ENCODE measurements at places on chromosomes 16 and 17.

DNA sequence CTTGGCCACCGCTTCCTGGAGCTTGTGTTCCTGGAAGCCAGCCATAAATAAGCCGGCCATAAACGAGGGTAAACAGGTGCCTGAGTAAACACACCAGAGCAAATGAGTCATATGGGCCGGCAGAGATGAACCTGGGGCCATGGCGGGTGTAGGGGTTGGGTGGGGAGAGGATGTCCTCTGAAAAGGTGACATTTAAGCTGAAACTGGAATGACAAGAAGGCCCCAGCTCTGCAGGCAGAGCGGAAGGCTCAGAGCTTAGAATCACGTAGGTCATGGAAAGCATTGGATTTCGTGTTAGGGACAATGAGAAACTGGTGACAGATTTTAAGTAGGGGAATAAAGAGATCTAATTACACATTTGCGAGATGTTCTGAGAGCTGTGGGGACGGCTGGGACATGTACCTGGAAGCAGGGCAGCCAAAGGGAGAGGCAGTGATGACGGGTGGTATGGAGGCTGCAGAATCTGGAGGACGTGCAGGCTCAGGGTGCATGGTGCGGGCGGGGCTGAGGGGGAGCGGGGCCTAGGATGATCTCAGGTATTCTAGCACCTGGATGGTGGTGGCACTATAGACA is 8.1 kb upstream of the DNASE1 start:
- no peak for DNase-seq

GRCh38 chr16:72473631-72474030 is 301.7 kb upstream of the PMFBP1 start:
- DNase-seq, result no peak

DNA sequence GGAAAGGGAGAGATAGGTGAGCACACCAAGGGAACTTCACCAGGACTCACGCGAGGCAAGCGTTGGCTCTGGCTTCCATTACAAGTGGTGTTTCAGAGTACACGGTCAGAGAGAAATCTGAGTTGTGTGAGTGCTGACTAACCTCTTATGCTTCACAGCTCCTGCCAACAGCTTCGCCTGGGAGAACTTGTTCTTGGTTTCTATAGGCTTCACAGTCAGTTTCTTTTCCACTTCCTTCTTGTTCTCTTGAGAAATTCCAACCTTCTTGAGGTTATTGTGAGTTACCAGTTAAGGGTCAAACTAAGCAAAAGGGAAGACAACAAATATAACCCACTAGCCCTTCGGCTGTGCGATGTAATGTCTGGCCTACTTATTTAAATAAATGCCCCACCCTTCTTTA is 18.9 kb downstream of the PSME3IP1 start:
- no peak for DNase-seq

DNA sequence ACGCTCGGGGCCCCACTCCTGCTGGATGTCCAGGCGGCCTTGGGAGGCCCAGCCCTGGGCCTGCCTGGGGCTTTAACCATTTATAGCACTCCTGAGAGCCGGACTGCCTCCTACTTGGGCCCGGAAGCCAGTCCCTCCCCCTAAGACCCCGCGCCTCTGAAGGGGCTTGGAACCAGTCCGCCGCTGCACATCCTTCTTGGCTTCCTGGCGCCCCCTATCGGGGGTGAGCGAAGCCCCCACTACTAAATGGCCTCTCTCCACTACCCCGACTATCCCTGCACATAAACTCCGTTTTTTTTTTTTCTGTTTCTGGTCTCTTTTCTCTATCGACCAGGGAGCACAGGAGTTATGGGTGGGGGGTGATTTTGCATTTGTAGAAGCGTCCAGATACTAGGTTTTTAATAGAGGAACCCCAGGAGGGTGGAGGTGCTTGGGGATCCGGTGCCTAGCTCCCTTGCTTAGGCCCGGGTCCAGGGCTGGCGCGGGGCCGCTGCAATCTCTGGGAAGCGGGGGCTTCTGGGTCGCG is 633 bp upstream of the NOL3 start:
- DNase-seq, result no peak

GRCh38 chr17:5120036-5120435 is 4.2 kb downstream of the USP6 start:
- no peak for DNase-seq

- DNase-seq, result no peak
These were observed 449.6 kb upstream of the TOM1L1 start for GRCh38 chr17:54451051-54451450.

DNA sequence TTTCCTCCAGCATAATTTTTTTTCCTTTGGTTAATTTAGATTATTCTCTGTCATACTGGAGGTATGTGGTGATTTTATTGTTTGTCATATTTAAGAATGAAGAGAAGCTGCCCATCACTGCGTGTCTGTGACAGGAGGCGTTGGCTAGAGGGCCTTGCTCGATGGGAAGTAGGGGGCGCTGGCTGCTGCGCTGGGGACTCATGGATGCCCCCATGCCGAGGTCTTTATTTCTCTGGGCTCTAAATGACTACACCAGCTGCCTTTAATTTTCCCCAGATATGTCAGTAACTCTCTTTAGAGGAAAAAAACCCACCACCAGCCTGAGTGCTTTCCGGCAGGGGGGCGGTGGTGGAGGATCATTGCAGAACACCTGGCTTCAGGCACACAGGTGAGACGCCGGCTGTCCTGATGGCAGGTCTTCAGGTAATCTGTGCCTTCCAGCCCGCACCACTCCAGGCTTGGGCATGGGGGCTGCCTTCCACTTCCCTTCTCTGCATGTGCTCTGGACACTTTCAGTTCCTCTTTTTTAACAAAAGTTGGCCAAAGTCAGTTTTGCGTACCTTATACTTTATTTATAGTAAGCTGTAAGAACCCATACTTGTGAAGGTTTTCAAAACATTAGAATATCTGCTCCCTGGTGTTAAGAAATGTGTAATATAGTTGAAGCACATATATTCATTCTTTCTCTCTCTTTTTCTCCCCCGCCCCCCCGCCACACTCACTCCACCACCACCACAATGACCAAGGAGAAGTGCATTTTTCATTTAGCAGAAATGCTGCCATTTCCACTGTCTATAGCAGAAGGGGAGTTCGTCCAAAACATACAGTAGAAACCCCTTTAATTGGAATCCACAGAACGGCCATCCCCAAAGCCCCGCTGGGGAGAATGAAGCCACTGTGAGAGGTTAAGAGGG is 192.7 kb downstream of the RPTOR start:
- DNase-seq, result no peak

DNA sequence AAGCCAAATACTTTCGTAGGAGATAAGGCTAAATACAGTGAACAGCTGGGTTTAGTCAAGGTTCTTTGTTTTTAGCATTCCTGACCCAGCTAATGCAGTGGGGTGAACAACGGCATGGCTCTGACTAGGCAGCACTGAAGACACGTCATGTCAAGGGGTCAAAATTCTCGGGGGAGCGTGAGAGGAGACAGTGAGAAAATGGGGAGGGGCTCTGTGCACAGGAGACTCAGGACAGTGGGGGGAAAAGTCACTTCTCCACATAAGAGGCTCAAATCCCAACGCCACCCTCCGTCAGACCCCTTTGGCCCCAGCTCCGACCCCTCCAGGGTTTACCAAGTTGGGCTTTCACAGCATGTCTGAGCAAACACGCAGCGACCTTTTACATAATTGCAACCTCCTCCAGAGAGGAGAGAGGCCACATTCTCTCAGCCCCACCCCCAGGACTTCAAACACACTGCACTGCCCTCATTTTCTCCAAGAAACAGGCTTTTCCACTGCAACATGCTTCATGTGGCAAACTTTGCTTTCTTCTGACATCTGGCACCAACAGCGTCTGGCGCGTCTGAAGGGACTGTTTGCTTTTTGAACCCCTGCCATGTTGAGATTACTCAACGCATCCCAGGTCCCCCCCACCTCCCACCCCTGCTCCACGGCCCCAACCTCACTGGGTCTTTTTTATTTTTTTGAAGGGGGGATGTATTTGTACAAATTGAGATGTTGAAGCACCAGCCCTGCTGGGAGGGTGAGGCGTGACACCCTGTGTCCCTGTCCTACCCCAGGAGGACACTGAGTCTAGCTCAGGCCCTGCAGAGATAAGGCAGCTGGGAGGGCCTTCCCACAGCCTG is 30.0 kb downstream of the AXIN2 start:
- no peak for DNase-seq

GRCh38 chr16:29991571-29991904 is 3.9 kb downstream of the HIRIP3 start:
- DNase-seq, result no peak

DNA sequence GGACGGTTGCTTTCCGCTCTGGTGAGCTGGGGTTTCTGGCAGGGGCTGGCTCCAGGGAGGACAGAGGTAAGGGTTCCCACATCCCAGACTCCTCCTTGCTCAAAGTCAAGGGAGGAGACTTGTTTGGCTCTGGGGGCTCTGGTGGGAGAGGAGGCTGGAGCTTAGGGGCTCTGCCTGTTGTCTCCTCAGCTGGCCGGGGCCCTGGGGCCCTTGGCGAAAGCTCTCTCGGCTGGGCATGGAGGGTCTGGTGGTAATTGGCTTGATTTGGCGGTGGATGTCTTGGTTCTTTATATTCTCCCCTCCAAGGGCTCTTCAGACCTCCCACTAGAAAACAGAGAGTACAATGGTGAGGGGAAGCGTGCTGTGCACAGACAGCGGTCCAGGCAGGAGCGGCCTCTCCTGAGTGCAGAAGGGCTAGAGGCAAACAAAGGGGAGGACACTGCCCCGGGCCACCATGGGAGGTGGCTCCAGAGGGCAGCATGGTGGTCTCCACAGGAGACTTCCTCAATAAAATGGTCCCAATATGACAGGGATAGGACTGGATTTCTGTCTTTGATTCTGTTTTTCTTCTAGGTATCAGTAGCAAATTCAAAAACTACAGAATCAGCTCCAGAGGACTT is 5.7 kb upstream of the SPATA32 start:
- DNase-seq, result no peak

GRCh38 chr17:29005936-29006511 is at the start of gene SEZ6:
Gene SEZ6, minus strand, starts transcription at chr17:29006033. Its CDS starts 164 bp downstream, at chr17:29005869.
- no peak for DNase-seq

DNA sequence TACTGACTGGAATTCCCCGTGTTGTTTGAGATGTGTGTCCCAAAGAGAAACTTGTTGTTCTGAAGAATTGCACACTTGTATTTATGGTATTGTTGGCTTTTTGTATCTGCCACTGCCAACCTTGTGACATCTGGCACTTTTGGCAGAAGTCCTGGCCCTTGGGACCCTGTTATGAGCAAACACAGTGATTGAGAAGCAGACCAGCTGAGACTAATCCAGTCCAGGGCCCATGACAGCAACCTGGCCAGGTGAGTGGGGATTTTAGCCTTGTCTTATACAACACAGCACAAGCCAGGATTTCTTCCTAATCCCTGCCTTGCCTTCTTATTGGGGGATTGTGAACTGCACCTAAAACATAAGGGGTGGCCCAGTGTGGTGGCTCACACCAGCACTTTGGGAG is 80.0 kb downstream of the NTN1 start:
- no peak for DNase-seq

DNA sequence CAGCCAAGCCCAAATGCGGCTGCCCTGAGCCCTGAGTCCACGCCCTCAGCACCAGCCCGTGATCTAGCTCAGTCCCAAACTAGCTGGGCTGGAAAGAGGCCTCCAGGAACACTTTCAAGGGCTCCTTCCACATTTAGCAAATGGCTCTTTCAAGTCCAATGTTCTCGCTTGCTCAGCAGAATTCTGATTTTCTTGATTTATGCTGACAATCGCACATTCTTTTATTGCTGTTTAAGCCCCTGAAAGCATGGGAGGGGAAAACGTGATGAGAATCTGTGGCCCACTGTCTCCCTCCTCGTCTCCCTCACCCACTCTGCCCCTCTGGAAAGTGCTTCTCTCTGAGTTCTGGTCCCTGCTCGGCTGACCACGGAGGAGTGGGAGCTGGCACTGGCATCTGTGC is 293.8 kb downstream of the FOXL1 start:
- DNase-seq, result no peak

DNA sequence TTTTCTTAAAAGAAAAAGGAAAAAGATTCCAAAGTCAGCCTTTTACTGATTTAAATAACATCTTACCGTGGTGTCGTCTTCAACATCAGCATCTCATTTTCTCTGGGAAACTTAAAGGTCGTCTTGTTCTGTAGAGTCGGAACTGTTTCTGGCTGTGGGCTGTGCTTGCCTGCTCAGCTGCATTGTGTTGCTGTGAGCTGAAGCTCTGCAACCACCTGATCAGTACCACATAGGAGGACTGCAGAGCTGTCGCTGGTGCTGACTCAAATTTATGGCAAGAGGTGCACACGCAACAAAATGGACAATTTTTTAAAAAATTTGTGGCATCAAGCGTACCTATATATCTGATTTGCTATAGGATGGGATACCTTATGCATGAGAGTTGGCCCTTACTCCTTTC is at the start of gene OMG:
Gene OMG (minus strand): TSS at position 150 of the 400 bp plus-strand sequence. CDS start 908 bp downstream, outside the sequence.
- DNase-seq, result no peak

GRCh38 chr17:79991924-79992648 is 43.6 kb downstream of the TBC1D16 start:
- DNase-seq, result no peak

DNA sequence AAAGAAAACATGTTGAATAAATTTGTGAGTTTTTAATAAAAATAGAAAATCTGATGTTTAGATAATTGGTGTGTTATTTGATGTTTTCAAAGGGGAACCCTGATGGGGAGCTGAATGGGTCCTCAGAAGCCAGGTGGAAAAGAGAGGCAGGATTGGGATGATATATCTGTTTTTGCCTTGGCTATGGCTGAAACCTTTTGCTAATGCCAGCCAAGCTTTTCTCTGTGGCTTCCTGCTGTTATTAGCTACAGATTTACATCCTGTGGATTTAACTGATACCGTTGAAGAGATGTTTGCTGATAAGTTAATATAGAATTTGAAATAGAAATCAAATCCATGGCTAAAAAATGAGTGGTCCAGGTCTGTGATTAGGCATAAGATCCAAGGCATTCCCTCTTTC is 4.2 kb upstream of the AATF start:
- no peak for DNase-seq

- no peak for DNase-seq
These were observed 482.8 kb downstream of the SOX9 start for GRCh38 chr17:72603420-72604242.

- no peak for DNase-seq
These were observed at the start of gene KCNAB3 for GRCh38 chr17:7929158-7930023. Gene KCNAB3, minus strand, starts transcription at chr17:7929856. Its CDS starts 421 bp downstream, at chr17:7929435.

DNA sequence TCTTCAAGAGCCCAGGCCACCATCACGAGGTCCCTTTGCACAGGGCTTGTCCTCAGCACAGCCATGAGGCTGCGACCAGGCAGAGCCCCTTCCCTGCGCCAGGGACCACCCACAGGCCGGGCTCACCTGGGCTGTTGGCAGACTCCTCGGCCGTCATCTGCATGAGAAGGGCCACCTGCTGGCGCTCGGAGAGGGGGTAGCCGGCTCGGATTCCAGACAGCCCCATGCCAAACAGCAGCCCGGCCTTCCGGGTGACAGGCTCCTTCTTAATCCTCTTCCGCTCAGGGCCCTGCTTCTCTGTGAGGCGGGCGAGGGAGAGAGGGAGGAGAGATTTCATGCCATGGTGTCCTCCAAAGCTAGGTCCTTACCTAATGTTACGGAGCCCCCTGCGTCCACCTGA is 73.4 kb downstream of the ZNF778 start:
- no peak for DNase-seq
